ENCODE measurements at places on chromosomes 4 and X.

- no peak for DNase-seq
These were observed 47.6 kb downstream of the USP38 start for GRCh38 chr4:143232277-143232676.

DNA sequence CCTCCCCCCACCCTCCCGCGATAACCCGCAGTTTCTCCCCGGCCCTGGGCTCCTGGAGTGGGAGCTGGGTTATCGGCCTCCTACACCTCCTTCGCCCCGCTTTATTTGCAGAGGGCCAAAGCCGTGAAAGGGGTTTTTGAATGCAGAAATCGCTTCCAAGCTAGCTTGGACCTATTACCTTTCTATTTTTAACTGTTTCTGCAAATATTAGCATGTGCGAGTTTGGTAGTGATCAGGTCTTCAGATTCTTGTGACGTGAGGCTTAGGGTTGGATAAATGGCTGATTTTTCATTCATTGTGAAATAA is 1.3 kb downstream of the USP9X start:
- DNase-seq = no peak

DNA sequence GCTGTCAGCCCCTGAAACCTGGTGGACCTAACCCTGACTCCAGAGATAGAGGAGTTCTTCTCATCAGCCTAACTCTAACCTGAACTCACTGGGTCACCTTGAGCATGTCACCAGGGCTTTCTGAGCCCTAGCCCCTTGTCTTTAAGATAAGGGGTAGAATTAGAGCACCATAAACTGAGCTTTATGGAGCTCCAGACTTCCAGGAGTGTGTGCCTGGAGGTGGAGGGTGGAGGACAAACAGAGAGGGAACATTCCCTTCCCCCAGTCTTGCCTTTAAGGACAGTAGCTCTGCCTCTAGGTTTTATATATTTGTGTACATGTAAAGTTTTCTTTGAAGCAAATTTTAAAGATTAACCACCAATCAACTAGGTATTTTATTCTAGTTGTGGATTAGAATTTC is 83.9 kb upstream of the PACRGL start:
- no peak for DNase-seq

DNA sequence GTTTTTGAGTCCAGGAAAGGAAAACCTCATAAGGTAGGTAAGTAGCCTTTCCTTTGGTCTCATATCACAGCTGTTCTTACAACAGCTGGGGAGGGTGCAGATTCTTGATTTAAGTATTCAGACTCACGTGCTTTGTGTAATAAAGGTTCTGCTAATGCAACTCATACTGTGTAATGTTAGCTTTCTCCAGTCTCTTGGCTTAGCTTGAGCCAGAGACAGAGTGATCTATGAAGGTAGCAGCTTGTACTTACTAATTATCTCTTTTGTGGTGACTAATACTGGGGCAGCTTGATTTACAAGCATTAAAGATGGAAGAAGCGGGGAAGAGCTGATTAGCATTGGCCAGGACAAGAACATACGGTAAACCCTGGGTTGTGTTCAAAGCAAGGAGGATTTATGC is 80.3 kb downstream of the LNX1 start:
- no peak for DNase-seq

DNA sequence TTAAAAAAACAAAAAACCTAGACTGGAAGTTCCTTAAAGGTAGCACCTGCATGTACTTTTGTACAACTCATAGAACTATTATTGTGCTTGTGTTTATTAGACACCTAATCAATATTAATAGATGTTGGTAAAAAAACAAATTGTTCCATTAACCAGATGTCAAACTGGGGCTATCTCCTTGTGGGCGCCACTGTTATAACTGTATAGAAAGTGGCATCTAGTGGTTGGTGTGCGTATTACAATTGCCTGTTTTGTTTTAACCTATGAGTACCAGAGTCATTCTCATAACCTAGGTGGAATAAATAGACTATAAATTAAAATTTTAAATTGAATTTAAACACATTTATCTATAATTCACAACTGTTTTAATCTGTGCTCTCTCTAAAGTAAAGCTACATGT is 97.4 kb downstream of the COL4A5 start:
- no peak for DNase-seq

DNA sequence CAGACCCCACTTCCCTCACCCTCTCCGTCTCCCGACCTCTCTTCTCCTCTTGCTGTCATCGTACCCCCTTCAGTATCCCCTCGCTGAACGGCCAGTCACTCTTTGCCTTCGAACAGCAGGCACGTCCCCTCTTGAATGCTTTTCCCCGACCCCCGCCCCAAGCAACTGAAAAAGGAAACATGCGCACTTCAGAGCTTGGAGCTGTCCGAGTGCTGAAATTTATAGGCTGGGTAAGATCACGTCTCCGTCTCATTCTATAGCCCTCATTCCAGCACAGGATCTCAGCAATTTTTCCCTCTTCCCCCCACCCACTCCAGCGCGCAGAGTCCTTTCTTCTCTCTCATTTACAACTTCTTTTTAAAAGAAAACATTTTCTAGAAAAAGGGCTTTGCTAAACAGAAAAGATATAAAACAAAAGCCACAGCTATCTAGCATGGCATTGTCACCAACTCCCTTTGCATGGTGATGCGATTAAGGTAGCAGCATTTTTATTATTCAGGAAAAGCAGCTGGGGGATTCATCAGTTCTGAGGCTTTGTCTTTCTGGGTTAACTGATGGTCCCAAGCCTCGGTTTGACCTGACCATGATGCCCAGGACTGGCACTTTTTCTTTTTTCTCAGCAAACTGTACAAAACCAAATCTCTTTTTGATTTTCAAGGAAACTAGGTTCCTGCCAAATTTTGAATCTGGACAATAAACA is at the start of gene GLRA2:
GLRA2 (plus strand) TSS at position 247 of the 700 bp plus-strand sequence. CDS start 522 bp downstream, outside the sequence.
- DNase-seq = peak; percentile 57

GRCh38 chr4:188971125-188971524 is 831.9 kb downstream of the TRIML1 start:
- DNase-seq = no peak
